Adrenal gland (tissue), 19 donors: ENCODE measurements at places on chromosomes 5 and 9. TPM values are rescaled to one million over a fixed set of nuclear protein-coding genes. Genes with fewer than 3 reads are reported as not detected.
A peak's percentile ranks its signal among the peaks of the same experiment; 100 is the strongest.

The C5orf34 gene
- polyA plus RNA-seq, result 1.0 TPM

The PDE6A gene
- polyA plus RNA-seq, result 0.97 TPM

The RNF180 gene
- polyA plus RNA-seq, result 3.2 TPM

The GMCL2 gene
- polyA plus RNA-seq, result not detected

The NME5 gene
- polyA plus RNA-seq, result 22.0 TPM

The MAT2B gene
- 20.9 TPM for polyA plus RNA-seq

The ADAMTS12 gene
- polyA plus RNA-seq, result 5.1 TPM

The FBP2 gene
- 0.32 TPM for polyA plus RNA-seq

The ZNF618 gene
- 4.5 TPM for polyA plus RNA-seq

The CHMP5 gene
- polyA plus RNA-seq, result 35.6 TPM

The TAF11L5 gene
- polyA plus RNA-seq, result not detected

The TMC1 gene
- polyA plus RNA-seq, result not detected

The IL3 gene
- polyA plus RNA-seq, result not detected

The RABEPK gene
- polyA plus RNA-seq, result 17.2 TPM

GRCh38 chr9:14057368-14058324, 256.3 kb downstream of the NFIB start:
- H3K4me1 ChIP-seq, result peaks cover 12% of the 10 kb centered on the region
- no peaks in the 10 kb centered on the region for H3K27me3 ChIP-seq
- H3K4me3 ChIP-seq, result no peak overlapping the region
- no peak overlapping the region for H3K27ac ChIP-seq
- no peaks in the 10 kb centered on the region for H3K36me3 ChIP-seq
- peak; percentile 47 for DNase-seq

GRCh38 chr9:5455181-5455580, 4.8 kb downstream of the CD274 start:
- no peak overlapping the region for H3K27ac ChIP-seq
- no peaks in the 10 kb centered on the region for H3K27me3 ChIP-seq
- DNase-seq, result no peak
- no peaks in the 10 kb centered on the region for H3K36me3 ChIP-seq

GRCh38 chr5:100299261-100299660, 235.9 kb upstream of the FAM174A start:
- no peak overlapping the region for H3K4me3 ChIP-seq
- no peaks in the 10 kb centered on the region for H3K4me1 ChIP-seq
- no peaks in the 10 kb centered on the region for H3K36me3 ChIP-seq
- H3K27ac ChIP-seq, result no peak overlapping the region
- no peak for DNase-seq

GRCh38 chr5:82045554-82046275, 73.9 kb downstream of the ATG10 start:
- H3K27ac ChIP-seq, result no peak overlapping the region
- DNase-seq, result no peak
- no peaks in the 10 kb centered on the region for H3K4me1 ChIP-seq
- no peak overlapping the region for H3K4me3 ChIP-seq

DNA sequence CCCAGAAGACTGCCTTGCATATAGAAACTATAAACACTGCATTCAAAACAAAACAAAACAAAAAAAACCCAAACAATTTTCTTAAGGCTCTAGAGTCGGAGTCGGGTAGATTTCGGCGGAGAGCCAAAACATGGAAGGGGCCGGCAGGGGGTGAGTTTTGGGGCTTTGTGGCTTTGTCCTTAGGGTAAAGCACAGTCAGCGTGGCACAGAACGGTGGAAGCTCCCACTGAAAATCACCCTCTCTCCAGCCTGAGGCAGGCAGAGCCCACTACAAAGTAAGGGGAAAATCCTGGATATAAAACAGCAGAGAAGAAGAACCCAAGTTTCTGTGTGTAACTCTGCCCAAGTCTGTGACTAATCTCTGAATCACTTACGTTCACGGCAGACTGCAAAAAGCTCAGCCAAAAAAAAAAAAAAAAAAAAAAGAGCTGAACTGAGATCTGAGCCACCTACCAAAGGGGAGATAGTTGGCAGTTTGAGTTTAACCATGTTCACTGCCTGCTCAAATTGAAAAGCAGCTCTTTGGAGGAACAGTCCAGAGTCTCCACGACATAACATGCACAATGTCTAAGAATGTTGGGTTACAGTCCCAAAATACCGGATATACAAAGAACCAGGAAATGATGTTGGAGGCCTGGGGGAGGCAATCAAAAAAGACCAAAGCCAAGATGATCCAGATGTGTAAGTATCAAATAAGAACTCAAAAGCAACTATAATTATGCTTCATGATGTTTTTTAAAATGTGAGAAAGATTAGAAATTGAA, 26.6 kb upstream of the OR2K2 start:
- H3K4me1 ChIP-seq, result no peaks in the 10 kb centered on the region
- H3K4me3 ChIP-seq, result no peak overlapping the region
- H3K36me3 ChIP-seq, result peaks cover 8% of the 10 kb centered on the region
- H3K27ac ChIP-seq, result peak overlapping the region; percentile 77
- peak; percentile 32 for DNase-seq

- H3K4me1 ChIP-seq, result no peaks in the 10 kb centered on the region
- H3K36me3 ChIP-seq, result no peaks in the 10 kb centered on the region
- H3K4me3 ChIP-seq, result no peak overlapping the region
- H3K27me3 ChIP-seq, result no peaks in the 10 kb centered on the region
- peak; percentile 68 for DNase-seq
Observed at GRCh38 chr9:7536310-7536939, 263.2 kb downstream of the DMAC1 start.

- no peaks in the 10 kb centered on the region for H3K4me1 ChIP-seq
- no peak overlapping the region for H3K27ac ChIP-seq
- DNase-seq, result no peak
- no peaks in the 10 kb centered on the region for H3K27me3 ChIP-seq
- no peaks in the 10 kb centered on the region for H3K36me3 ChIP-seq
- H3K4me3 ChIP-seq, result no peak overlapping the region
Observed at GRCh38 chr5:36787365-36788093, 89.0 kb upstream of the NIPBL start.

GRCh38 chr9:131813116-131813515, 73.2 kb upstream of the RAPGEF1 start:
- no peak for DNase-seq
- H3K27me3 ChIP-seq, result peaks cover 9% of the 10 kb centered on the region
- H3K27ac ChIP-seq, result no peak overlapping the region
- H3K4me1 ChIP-seq, result no peaks in the 10 kb centered on the region
- no peak overlapping the region for H3K4me3 ChIP-seq

DNA sequence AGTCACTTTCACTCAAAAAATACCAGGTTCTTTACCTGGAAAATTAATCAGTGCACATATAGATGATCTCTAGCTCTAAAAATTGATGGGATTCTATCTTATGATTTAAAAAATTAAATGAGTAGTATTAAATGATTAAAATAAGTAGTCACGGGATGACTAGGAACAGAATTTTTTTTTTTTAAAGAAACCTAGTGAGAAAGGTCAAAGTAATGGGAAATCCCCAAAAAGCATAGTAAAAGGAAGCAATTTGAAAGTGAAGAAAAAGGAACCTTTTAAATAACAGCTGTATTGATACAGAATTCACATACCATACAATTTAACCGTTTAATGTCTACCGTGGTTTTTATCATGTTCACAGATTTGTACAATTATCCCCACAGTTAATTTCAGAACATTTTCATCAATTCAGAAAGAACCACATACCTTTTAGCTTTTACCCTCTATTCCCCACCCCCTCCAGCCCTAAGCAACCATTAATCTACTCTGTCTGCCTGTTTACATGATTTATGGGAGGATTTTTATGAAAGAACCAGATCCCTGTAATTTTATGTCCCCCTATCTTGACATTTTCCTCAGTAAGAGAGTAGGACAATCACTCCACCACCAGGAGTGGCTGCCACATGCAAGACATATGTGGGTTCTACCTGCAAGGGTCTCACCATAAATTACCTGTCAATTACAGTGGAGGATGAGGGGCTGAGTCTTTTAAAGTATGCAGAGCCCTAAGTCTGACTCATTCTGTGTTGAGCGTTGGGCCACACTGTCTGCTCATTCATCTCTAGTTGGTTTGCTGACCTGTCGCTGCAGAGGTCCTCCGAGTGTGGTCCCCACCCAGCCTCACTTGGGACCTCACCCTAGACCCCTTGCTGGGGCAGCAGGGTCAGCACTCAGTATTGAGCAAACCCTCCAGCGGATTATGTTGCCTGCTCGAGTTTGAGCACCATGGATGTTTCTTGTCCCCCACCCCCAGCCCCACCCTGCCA, 16.0 kb downstream of the ANKRD33B start:
- no peaks in the 10 kb centered on the region for H3K4me1 ChIP-seq
- no peak overlapping the region for H3K4me3 ChIP-seq
- DNase-seq, result no peak

DNA sequence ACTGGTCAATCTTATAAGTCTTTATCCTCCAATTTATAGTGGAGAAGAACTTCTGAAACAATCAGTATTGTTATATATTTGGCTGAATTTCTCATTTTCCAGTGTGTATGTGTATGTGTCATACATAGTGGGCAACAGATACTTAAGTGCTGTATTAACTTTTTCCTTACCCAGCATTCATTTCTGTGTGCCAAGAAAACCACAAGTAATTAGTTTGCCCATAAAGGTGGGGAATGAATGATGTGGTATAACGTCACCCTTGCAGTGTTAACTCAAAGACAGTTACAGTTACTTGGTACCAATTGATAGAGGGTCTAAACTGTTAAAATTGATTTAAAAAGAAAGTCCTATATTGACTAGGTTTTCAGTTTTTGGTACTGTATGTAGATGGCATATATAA, 2.0 kb downstream of the OGN start:
- H3K27ac ChIP-seq, result no peak overlapping the region
- H3K4me3 ChIP-seq, result no peak overlapping the region
- H3K36me3 ChIP-seq, result no peaks in the 10 kb centered on the region
- peaks cover 19% of the 10 kb centered on the region for H3K4me1 ChIP-seq
- H3K27me3 ChIP-seq, result no peaks in the 10 kb centered on the region

GRCh38 chr5:151128817-151129216, 28.8 kb downstream of the ANXA6 start:
- no peaks in the 10 kb centered on the region for H3K27me3 ChIP-seq
- no peaks in the 10 kb centered on the region for H3K4me1 ChIP-seq
- no peak overlapping the region for H3K27ac ChIP-seq
- no peak overlapping the region for H3K4me3 ChIP-seq
- DNase-seq, result no peak
- H3K36me3 ChIP-seq, result peaks cover 92% of the 10 kb centered on the region

GRCh38 chr5:96952974-96953730, 17.3 kb downstream of the LNPEP start:
- DNase-seq, result no peak
- no peak overlapping the region for H3K27ac ChIP-seq
- H3K36me3 ChIP-seq, result no peaks in the 10 kb centered on the region
- no peaks in the 10 kb centered on the region for H3K27me3 ChIP-seq

DNA sequence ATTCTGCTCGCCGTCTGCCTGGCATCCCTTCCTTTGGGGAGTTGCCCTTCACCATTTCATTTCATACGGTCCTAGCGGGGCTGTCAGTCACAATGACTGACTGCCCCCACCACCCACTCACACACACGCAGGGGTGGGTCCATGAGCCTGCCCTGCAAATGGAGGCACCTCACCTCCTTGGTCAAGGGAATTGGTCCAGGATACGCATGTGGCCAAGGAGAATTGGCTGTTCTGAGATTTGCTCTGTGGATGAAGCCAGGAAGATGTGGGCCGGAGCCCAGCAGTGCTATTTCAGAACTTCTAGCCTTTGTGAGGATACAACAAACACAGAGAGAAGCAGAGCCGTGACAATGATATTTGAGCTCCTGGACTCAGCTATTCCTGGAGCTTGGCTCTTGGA, 17.0 kb downstream of the C1QTNF2 start:
- H3K27me3 ChIP-seq, result no peaks in the 10 kb centered on the region
- H3K27ac ChIP-seq, result no peak overlapping the region
- DNase-seq, result no peak

DNA sequence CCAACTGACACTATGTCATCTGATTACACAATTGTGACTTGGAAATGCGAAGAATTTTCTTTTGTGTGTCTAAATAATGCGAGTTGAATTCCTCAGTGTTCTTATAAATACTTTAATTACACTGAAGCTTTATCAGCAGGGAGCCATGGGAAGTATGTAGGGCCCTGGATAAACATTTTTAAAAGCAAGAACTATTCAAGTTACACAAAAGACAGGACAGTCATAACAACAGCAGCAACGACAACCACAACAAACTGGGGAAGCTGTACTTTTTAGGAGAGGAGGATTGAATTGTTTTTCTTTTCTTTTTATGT, 250.3 kb upstream of the ZNF608 start:
- no peaks in the 10 kb centered on the region for H3K4me1 ChIP-seq
- H3K27ac ChIP-seq, result no peak overlapping the region
- H3K36me3 ChIP-seq, result no peaks in the 10 kb centered on the region
- H3K27me3 ChIP-seq, result no peaks in the 10 kb centered on the region
- DNase-seq, result no peak
- H3K4me3 ChIP-seq, result no peak overlapping the region
